ENCODE measurements at places on chromosomes 3 and 15.

- DNase-seq, result no peak
Observed at GRCh38 chr3:173993299-173993698, 595.8 kb downstream of the NLGN1 start.

DNA sequence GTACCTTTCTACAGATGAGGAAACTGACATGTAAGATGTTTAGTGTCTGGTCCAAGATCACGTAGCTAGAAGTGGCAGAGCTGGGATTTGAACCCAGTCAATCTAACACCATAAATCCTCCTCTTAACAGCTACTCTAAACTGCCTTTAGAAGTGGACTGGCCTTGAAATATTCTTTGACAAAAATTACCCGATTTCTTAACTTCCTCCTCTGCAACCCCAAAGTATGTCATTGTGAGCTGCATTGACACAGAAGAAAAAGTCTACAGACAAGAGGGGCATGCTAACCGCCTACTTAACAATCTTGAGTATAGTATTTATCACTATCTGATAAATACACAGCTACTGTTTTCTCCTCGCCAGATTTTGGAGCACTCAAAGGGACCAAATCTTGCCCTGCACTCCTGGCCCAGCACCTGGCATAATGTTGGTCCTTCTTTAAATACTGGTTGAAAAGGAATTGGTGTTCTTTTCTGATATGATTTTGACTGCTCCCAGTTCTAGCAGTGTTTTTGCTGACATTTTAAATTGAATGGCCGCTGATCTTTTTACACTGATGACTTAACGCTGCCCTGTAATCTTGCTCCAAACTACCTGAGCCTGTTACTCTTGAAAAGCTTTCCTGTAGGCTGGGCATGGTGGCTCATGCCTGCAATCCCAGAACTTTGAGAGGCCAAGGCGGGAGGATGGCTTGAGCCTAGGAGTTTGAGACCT, 36.9 kb downstream of the ITPR1 start:
- no peak for DNase-seq

GRCh38 chr3:107201146-107201545, 176.1 kb upstream of the CCDC54 start:
- DNase-seq, result no peak

DNA sequence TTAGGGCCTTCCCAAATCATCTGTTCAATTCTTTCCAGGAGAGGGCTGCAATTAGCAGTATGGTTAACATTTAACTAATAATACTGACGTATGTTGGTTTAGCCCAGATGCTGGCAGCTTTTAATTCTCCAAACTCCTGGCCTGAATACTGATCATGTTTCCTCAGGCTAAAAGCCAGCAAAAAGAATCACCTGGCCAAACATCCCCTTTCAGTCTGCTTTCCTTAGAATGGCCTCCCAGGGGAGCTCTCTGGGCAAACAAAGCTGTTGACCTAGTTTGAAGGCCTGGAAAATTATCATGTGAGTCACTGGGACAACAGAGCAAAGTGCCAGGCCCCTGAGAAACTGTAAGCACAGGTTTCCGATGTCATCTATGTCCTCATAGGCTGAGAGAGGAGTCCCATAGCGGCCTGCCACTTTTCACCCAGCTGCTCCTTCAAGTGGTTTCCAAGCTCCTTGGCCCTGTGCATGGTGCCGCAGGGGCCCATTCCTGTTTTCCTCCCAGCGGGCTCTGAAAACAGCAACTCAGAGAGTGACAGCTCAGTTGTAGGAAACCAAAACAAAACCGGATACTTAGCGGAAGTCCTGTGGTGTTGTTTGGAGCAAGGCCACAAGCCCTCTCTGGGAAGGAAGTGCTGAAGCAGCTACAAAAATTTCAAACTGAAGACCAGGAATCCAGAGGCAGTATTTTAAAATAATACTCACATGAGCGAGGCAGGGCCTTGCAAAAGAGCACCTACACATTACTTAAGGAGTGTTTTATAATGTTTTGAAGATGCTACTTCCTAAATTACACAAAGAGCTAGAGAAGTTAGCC, 36.5 kb upstream of the RAB11A start:
- peak; percentile 35 for DNase-seq

GRCh38 chr3:159788291-159788690, 200.3 kb upstream of the IL12A start:
- DNase-seq, result no peak

DNA sequence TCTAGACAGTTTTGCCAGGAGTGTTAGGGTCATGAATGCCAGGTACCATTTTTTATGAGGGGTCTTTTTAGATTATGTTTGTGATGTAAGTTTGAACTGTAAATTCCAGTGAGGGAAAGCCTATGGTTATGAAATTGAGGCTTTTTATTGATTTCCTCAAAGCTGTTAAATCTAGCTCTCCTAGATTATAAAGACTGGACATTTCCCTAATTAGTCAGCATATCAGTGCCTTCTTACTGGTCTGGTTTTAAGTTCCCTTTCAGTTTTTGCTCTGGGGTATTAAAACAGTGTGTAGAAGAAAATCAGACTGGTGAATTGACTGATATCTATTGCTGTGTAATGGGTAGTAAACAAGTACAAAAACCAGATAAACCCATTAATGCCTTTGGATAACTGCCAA, 39.2 kb downstream of the LRRC49 start:
- DNase-seq, result no peak

DNA sequence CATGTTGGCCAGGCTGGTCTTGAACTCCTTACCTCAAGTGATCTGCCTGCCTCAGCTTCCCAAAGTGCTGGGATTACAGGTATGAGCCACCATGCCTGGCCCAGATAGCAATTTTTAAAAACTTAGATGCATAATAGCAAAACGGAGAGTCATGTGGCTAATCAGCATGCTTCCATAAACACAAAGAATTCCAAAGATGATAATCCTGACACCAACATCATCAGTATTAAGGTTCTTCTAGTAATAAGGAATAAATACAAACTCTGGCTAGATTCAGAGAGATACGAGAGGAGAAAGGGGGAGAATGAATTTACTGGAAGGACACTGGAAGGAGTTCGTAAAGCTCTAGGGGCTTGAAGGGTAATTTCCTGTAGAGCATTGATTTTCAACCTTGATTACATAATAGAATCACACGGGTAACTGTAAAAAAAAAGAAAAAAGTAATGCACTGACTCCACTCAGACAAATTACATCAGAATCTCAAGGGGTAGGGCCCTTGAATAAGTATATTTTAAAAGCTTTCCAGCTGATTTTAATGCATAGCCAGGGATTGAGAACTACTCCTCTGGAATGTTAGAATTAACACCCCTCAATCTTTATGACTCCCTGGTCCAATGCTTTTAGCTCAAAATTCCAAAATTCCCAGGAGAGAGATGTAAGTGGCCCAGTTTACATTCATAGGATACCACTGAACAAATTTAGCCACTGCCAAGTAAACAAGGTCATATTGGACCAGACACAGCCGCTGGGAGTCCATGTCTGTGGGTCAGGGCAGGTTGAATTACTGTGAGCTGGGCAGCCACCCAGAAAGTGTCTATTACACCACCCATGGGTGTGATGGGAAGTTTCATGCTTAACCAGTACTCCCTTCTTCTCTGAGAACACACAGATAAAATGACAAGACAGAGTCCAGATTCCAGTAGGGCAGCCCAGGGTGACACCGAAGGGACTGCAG, 243.9 kb downstream of the TBL1XR1 start:
- DNase-seq, result no peak

GRCh38 chr3:195260280-195260905, 10.6 kb downstream of the XXYLT1 start:
- DNase-seq, result no peak

DNA sequence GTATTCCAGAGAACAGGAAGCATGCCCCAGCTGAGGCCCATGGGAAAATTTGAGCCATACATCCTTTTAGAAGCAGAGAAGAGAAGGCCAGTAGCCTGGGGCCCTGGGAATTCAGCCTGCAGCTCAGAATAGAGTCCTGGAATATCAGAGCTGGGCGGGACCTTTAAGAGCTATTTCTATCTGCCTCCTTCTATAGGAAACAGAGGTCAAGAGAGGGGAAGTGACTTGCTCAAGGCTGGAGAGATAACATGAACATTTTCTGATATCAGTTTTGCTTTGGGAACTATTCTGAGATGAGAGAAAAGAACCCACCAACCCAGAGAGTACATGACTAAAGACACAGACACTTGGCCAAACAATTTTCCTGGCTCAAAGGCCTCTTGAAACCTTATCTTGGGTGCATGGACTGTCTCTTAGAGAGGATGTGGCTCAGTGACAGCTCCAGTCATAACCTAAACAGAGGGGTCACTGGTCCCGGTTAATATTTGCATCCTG, 26.0 kb downstream of the MASP1 start:
- no peak for DNase-seq

GRCh38 chr3:138941259-138941885, 5.6 kb downstream of the FOXL2 start:
- DNase-seq, result no peak

GRCh38 chr3:172716476-172716875, 5.6 kb upstream of the NCEH1 start:
- DNase-seq, result no peak

DNA sequence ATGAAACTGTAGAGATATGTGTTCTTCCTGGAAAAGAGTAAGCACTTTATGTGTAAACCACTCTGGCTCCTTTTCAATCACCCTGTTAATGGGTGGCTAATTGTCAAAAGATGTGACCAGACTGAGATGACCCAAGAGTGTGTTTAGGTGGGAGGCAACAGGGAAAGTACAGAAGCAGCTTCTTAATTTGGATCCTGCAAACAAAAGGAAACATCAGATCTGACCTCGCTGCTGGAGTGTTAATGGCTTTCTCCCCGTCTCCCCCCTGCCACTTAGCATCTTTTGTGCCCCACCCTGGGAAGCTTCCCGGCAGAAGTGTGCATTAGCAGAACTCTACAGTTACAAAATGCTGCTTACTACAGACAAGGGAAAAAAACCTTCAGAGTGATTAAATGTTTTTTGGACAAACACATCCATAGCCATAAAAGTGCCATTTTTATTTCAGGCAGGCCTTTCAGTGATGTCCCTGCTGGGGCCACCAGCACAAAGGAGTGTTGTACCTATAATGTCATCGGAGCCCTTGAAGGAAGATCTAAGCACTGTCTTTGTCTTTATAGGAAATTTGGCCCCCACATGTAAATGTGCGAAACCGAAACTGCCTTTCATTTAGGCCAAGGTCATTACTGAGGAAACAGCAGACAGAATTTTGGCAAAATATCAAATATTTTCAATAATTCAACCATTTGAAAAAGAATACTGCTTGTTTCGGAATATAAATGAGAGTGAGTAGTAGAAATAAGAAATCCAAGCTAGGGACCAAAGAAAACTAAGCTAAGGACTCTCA, 311.0 kb downstream of the WDR72 start:
- no peak for DNase-seq
